Anterior cingulate cortex (tissue), 58 donors: ENCODE measurements at places on chromosomes 3 and 15.

GRCh38 chr3:23324745-23325144 is 121.6 kb downstream of the UBE2E2 start:
- DNase-seq = no peak

DNA sequence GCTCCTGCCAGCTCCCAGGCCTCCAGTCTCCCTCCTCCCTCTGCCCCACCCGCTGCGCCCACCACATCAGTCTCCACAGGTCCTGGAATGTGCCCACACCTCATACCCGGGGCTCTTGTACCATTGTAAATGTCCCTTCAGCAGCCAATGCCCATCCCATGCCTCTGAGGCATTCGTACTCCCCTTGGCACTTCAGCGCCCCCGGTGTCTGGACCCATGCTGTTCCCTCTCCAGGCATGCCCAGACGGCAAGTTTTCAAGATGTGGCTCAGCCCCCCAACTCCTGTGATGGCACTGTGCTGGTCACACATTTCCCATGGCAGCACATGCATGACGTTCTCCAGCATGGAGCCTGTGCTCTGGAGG is 13.3 kb downstream of the PLXND1 start:
- DNase-seq = no peak

DNA sequence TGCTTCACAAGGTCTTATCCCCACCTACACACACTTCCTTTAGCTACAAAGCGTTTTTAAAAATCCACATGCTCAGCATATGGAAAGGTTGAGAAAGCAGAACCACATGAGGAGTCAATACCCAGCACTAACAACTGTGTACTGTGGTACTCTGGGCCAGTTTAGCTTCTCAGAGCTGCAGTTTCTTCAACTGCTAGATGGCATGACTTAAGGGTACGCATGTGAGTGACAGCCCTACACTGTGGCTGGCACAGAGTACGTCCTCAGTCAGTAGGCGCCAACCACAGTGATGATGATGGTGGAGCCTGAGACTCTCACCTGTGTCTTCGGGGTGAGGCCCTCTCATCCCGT is 17.4 kb downstream of the CCDC12 start:
- no peak for DNase-seq

GRCh38 chr3:111619833-111620232 is 24.7 kb upstream of the ZBED2 start:
- no peak for DNase-seq

DNA sequence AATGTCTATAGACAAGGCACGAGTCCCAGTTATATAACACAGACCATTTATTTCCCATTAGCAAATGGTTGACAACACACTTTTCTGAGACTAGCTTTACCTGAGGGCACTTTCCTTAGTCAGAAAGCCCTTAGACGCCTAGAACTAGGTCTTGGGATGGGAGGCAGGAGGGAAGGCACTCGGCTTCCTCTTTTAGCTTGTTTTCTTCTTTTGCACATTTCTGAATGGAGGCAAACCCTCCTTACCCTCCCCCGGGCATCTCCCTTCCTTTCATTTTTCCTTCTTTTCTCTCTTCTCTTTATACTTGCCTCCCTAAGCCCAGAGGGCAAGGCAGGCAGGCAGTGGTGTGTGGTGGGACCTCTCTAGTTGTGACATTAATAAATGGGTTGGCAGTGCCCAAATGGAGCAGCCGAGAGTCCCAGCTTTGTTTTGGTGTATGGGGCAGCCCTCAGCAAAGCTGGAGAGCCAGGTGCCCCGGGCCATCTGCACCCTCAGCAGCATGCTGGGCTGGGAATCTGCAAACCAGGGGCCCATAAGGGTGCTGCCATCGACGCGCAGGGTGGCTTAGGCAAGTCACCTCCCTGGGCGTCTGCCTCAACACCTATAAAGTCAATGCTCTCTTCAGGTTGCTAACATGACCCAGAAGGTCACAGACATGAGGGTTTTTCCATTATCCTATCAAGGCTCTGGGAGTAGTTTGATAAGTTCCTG is 21.1 kb upstream of the BCL2L10 start:
- DNase-seq = no peak

DNA sequence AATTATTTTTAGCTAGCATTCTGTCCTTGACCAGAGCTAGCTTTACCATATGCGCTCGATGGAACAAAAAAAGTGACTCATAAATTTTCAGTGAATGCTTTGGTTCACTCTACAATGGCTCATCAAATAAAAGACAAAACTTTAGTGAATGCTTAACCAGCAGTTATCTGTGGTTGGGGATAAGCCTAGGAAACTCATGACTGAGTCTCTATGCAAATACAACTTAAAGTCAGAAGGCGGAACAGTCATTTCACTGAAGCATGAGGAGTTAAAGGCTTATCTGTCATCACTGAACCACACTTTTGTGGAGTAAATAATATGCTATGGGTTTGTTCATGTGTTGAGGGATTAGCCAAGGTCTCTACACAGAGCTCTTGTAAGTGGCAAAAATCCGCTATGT is 308.4 kb downstream of the SQOR start:
- DNase-seq = no peak

DNA sequence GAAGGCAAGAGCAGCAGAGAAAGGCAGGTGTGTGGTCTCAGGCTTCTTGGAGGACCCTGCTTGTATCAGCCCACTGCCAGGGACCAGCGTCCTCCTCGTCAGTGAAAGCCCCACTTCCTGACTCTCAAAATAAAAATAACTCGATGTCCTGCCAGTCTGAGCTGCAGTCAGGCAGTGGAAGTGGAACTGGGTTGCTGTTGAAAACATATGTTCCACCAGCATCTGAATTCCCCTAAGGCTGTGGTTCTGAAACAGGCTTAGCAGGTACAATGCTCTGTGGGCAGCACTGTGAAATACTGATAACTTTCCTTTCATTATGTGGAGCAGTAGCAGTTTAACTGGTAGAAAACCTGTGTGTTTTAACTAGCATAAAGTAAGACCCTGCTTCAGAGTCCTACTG is 121.6 kb upstream of the EIF1B start:
- peak; percentile 10 for DNase-seq

DNA sequence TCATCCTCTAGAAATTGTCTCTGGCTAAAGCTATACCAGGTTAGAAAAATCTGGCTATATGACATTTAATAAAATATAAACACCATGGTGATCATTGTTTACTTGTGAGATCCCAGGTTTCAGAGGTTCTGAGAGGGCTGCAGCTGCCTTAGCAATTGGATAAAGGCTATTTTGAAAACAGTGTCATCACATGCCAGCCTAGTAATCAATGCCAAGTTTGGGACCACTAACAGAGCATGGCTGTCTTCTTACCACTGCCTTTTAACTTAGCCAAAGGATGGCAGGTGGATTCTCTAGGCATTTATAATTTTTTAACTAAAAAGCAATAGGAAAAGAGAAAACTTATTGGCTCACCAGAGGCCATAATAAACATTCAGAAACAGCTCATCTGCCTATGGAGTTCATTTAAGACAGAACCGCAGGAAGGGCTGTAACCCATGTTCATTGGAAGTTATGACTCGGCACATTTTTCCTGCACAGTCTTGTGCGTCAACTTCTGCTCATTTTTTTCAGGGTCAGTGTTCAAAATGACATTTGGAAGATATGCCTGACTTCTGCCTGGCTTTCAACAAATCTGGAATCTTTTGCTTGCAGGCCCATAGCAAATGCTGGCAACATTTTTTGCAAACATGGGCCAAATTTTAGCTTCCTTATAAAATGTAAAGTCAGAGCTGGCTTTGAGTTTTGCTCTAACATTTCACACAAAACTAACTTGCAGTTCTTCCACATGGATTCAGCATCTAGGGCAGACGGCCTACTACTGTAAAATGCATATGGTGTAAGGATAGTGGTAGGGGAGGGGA is 476.0 kb upstream of the TBL1XR1 start:
- DNase-seq = no peak

DNA sequence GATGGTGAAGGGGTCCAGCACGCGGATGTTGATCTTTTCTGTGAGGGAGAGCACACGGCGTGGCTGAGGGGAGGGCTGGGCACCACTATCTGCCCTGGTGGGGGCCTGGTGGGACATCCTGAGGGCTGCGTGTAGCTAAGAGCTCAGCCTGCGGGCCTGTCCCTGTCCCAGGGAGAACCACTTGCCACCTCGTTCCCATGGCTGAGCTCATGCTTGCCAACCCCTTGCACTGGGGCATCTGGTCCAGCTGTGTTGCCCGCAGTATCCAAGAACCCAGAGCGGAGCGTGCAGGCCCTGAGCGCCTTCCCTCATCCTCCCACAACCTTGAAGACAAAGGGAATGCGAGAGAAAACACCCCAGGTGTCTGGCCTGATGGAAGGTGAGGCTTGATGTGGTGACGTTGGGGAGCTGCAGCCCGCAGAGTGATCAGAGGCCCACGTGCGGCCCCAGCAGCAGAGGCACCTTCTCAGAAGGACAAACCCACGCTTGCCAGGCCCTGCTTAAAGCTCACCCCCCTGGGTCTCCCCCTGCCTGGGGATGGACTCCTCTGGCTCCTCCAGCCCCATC is 28.9 kb downstream of the TKT start:
- no peak for DNase-seq

- DNase-seq = no peak
Observed at GRCh38 chr15:53811530-53811929, 52.1 kb upstream of the WDR72 start.

DNA sequence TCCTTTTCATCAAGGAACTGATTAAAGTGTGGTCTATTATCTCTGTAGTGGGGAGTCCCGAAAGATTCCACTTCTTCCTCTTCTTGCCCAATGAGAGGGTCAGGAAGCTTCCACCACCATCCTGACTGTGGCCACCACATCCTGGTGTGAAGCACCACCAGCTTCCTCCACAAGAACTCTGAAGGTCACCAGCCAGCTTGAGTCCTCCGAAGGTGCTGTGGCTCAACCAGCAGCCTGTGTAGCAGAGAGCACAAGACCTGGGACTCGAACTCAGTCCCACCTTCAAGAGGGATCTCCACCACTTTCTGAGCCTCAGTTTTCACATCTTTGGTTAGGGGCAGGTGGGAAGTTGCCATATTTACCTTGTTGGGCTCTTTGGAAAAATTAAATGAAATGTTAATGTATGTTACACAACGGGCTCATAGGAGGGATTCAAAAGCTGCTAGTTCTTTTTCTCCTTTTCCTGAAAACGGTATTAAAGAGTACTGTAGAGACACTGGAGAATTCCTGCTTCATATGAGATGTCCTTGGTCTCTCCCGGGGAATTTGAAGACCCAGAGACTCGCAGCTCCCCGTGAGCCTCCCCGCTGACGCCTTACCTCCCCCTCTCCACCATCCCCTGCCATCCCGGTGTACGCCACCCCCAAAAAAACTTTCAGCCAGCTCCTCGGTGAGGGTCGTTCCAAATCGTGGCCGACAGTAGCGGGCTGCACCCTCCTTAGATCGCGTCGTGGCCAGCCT is 816 bp upstream of the ACAN start:
- no peak for DNase-seq

DNA sequence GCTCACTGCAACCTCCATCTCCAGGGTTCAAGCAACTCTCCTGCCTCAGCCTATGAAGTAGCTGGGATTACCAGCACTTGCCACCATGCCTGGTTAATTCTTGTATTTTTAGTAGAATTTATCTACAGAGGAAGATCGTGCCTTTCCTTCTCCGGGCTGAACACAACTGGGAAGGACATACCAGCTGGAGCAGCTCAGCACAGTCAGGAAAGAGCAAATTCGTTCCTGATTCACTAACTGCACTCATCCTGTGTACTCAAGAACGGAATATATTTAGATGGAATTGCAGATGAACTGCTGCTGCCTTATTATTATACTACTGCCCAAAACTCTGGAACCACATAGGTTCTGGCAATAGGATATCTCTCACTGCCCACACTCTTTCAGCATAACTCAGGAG is 27.1 kb upstream of the P4HTM start:
- no peak for DNase-seq

GRCh38 chr3:68033867-68034266 is 379.5 kb upstream of the SUCLG2 start:
- no peak for DNase-seq

- no peak for DNase-seq
Observed at GRCh38 chr3:152703245-152703890, 131.6 kb upstream of the P2RY1 start.

DNA sequence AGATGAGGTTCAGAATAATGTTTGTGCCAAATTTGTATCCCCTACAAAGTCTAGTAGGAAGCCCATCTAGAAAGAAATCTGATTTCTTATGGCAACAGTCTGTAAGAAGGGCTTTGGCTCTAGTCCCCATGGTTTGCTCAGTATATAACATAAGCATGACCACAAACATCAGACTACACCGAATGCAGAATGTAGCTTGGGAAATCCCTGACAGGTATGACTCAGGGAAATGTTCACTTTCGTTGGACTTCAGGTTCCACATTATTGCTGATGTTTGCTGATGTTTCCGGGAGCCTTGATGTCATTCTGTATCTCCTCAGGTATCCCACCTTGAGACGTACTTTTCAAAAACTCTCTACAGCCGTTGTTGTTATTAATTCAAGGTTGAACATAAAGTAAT is 304.4 kb upstream of the TGFBR2 start:
- DNase-seq = no peak

DNA sequence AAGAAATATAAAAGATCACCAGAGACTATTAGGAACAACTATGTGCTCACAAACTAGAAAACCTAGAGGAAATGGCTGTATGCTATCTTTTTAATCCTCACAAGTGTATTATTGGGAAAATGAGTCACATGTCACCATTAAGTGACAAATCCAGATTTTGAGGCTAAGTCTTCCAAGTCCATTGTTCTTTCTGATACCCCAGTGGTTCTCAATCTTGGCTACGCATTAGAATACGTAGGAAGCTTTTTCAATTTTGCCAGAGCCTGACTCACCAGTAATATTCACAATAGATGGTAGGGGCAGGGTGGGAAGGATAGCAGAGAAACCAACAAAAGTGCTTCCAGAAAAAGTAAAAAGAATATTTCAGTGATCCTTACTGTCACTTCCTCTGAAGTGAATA is 117.0 kb downstream of the FILIP1L start:
- DNase-seq = no peak

DNA sequence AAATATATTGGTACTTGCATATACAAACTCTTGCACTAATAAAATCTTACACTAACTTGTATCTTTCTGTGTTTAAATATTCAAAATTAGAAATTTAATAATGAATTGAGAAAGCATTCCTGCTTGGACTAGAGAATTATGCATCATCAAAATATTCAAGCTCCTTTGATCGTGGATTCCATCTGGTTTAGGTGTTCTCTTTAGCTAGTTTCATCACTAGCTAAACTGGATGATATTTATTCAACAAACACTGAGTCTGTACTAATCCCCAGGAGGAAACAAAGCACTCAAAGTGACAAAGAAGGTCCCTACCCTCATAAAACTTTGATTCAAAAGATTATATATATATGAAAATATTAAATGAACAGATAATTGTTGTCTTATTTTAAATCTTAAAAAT is 1360.9 kb upstream of the ALCAM start:
- no peak for DNase-seq

GRCh38 chr15:40038275-40038637 is 725 bp downstream of the SRP14 start:
- DNase-seq = no peak

GRCh38 chr15:71242292-71242691 is 127.0 kb downstream of the THSD4 start:
- DNase-seq = no peak

- no peak for DNase-seq
Observed at GRCh38 chr3:108345492-108346205, 49.3 kb downstream of the HHLA2 start.

GRCh38 chr15:92100301-92100700 is 246.8 kb downstream of the SLCO3A1 start:
- DNase-seq = no peak

GRCh38 chr3:58074116-58074715 is 66.0 kb downstream of the FLNB start:
- no peak for DNase-seq

- DNase-seq = no peak
Observed at GRCh38 chr3:36362216-36362615, 18.1 kb upstream of the STAC start.

GRCh38 chr3:178807694-178808093 is 263.9 kb downstream of the ZMAT3 start:
- no peak for DNase-seq
